Choroid plexus epithelial cell (primary cell): ENCODE measurements at places on chromosomes 1 and 21.

DNA sequence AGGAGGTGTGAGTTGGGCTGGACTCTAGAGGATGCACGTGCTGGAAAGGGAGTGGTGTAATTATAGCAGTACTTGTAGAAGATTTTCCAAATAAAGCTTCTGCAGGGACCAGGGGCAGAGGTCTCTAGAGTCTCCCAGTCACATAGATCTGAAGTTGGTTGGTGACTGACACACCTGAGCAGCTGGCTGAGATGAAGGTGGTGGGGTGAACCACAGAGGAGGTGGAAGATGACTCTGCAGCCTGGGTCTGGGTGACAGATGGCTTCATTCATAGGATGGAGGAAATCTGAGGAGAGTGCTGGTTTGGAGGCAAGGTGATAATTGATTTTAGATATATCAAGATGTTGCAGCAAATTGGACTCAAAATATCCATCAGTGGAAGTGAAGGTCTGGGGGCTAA, 178.9 kb upstream of the IVNS1ABP start:
- DNase-seq = no peak

GRCh38 chr21:43975469-43976098, 36.5 kb upstream of the TRAPPC10 start:
- peak; percentile 78 for DNase-seq

DNA sequence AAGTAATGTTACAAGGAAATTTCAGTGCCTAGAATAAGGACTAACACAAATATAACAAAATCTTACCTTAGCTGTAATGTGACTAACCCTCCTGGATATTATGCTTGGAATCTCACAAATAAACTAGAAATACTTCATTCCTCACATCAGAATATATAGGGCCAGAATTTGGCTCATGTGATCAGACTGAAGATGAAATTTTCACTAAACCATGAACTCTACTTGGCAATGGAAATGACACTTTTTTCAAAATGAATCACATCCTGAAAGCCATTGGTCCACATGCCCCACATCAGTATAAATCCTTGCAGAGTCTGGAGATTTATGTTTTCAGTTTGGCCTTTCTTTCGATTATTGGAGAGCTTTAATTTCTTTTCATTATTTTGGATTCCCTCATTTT, 227.8 kb downstream of the NRIP1 start:
- no peak for DNase-seq

GRCh38 chr1:44170281-44170823, 28.9 kb upstream of the KLF18 start:
- peak; percentile 40 for DNase-seq

- DNase-seq = peak; percentile 50
These were observed 57.8 kb downstream of the BCAR3 start for GRCh38 chr1:93623875-93624274.

GRCh38 chr1:20151906-20152598, 12.9 kb downstream of the PLA2G2F start:
- peak; percentile 65 for DNase-seq

DNA sequence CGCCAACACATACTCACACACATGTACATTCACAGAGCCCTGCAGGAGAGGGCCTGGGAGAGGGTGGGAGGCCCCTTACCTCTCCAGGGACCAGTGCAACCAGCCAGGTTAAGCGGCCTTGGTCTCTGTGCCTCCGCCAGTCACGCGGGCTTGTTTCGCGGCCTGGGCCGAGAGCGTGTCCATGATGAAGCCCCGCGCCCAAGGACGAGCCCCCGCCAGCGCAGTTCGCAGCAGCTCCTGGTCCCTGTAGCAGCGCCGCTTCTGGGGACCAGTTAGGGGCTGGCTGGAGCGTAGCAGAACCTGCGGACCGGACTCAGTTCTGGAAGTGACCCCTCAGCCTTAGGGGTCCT, 7.3 kb upstream of the FAM167B start:
- DNase-seq = no peak

DNA sequence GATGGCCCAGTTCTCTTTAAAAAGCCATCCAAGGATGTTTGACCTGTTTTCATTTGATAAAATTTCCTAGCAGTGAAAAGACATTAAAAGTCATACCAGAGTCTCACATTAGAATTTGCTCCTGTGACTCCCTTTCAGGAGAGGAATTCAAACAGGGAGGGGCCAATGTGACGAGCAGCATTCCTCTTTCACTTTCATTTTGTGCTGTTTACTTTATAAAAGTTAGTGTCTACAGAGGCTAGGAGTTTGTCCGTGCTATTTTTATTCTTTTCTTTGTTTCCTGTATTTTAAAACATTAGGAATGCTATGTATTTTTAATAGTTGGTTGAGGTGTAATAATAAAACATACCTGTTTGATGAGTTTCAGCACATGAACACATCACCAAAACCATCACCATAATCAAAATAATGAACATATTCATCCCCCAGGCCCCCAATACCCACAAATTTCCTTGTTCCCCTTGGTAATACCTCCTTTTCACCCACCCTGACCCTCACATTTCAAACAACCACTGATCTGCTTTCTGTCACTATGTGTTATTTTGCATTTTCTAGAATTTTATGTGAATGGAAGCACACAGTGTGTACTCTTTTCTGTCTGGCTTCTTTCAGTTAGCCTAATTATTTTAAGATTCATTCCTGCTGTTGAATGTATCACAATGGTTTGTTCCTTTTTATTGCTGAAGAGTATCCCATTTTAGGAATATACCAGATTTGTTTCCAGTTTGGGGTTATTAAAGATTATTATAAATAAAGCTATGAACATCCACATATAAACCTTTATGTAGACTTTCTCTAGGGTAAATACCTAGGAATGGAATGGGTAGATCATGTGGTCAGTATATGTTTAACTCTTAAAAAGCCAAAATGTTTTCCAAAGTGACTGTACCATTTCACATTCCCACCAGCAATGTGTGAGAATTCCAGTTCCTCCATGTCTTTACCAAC, 129.5 kb downstream of the TENT5C start:
- DNase-seq = peak; percentile 77

DNA sequence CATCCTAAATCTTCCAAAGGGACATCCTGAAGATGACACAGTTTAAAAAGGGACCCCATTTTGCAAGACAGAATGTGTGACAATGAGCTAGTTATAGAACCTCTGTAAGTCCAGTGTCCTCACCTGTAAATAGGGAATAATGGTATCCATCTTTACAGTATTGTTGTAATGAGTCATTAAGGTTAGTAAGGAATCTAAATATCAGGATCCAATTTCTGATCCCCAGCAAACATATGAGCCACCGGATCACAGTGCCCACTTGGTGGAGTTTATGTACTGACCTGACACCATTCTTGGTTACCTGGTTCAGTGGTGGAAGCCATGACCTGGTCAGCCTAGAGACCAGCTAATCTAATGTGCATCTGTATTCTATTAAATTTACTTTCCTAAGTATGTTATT, 47.9 kb upstream of the TSPAN2 start:
- no peak for DNase-seq

- DNase-seq = no peak
These were observed 150.0 kb upstream of the APP start for GRCh38 chr21:26320596-26320995.

DNA sequence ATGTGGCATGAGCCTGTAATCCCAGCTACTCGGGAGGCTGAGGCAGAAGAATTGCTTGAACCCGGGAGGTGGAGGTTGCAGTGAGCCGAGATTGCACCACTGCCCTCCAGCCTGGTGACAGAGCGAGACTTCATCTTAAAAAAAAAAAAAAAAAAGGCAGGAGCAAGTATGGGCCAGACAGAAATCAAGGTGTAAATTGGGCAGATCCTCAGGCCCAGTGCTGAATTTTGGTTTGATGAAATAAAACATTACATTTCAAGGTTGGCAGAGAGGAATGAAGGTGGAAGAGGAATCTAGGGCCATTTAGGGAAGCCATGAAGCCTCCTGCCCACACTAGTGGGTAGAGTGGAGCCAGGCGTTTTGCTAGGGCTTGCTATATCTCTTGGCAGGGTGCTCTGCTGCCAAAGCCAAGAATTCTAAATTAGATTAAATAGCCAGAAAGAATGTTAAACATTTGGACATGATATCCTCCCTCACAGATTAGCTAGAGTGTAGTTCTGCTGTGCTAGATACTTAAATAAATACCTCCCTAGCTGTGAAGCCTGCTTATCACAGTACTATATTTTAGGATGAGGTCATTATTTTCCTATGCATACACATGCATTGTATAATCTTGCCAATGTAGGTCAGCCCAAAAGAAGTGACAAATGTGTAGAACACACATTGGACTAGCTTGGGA, 16.6 kb upstream of the LGALS8 start:
- peak; percentile 66 for DNase-seq

DNA sequence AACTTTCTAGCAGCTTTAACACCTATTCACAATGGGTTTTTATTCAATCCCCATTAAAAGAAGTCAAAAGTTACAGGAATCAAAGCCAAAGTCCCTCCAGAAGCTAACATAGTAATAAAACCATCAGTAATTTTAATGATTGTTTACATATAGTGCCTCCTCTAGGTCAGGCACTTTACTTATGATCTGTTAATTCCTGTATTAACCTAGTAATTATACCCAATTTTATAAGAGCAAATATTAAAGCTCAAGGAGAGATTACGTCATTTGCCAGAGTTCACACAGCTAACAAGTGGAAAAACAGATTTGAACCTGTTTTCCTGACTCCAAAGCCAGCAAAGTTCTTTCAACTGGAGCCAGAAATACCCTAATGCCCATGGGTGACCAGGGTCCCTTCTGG, 112.9 kb upstream of the F3 start:
- DNase-seq = no peak

DNA sequence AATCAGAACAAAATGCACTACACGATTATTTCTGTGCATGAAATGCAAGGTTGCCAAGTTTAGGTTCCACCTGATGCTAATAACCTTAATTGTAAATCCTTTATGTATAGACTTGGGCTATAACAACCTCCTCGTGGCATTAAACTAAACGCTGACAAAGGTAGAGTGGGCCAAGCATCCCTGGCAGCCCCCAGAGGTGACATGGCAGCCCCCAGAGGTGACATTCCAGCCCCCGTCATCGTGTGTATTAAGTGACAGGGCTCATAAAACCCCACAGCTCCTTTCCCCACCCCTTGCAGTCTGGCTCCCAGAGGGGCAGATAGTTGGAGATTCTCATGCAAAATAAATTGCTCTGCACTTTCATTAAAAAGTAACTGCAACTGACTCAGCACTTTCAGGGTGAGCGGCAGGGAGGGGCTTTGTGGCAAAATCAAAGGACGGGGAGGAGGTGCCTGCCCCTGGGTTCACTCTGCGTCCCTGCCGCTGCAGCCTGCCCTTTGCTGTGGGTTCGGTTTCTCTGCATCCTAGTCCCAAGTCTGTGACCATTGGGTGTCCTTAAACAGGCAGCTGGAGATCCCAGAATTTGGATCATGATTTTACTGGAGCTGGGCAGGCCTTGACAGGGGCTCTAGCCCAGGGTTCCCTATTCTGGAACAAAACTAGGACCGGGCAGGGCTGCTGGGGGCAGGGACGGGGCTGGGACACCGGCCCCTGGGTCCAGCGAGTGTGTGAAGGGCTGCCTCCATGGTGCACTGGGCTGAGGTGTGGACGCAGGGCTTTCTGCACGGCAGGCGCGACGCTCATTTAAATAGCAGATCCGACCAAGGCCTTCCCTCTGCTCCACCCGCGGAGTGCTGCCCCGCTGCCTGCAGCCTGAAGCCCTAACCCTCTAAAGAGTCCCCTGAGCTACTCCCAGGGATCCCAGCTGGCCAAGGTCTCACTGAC, 234.9 kb upstream of the VAMP3 start:
- DNase-seq = no peak

- DNase-seq = no peak
These were observed 230.3 kb downstream of the C1orf94 start for GRCh38 chr1:34406833-34407539.

DNA sequence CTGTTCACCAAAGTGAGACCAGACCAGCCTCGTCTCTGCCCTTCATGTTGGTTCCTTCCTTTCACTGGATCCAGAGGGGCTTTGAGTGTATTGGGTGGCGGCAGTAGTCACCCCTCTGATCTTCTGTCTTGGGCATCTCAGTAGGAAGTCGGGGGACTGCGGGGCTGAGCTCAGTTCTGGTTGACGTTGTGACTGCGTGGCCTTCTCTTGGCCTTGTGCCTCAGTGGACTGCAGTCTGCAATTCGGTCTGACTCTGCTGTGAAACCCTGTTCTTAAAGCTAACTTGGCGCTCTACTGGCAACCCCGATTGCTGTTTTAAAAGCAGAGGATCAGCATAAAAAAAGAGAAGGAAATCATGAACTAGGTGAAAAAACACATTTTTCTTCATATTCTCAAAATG, 56.7 kb downstream of the SLC37A1 start:
- no peak for DNase-seq
